Naive B cell (primary cell): ENCODE measurements at places on chromosomes 12 and 14. TPM values are rescaled to one million over a fixed set of nuclear protein-coding genes. Genes with fewer than 3 reads are reported as not detected.

Gene OTX2
- not detected for polyA plus RNA-seq

DNA sequence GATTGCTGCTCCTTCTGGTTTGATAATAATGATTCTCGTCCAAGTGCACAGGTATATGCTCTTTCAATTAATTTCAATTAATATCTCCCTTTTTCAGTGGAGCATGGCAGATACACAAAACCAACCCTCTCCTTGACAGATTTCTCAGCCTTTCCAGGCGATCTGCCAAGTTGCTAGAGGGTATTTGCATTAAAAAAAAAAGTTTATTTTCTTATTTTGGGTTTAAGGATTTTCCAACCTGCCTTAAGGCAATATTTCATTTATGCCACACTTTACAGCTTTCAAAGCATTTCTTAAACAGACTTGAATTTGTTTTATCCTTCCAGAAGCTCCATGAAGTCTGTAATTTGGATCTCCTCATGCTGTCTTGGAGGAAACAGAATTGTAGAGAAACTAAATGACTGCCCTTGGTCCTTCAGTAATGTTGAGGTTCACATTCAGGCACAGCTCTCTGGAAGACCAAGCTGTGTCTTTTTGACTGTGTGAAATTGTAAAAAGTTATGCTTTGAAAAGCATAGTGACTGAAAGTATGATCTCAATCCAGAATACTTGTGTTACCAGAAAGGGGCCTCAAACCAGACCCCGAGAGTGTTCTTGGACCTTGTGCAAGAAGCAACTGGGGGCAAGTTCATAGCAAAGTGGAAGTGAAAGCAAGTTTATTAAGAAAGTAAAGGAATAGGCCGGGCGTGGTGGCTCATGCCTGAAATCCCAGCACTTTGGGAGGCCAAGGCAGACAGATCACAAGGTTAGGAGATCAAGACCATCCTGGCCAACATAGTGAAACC, 2.3 kb downstream of the DGLUCY start:
- peak overlapping the region; percentile 78 for H3K4me3 ChIP-seq
- DNase-seq: no peak
- peaks cover 14% of the 10 kb centered on the region for H3K36me3 ChIP-seq
- peaks cover 51% of the 10 kb centered on the region for H3K4me1 ChIP-seq
- H3K27me3 ChIP-seq: no peaks in the 10 kb centered on the region
- H3K27ac ChIP-seq: peak overlapping the region; percentile 64

DNA sequence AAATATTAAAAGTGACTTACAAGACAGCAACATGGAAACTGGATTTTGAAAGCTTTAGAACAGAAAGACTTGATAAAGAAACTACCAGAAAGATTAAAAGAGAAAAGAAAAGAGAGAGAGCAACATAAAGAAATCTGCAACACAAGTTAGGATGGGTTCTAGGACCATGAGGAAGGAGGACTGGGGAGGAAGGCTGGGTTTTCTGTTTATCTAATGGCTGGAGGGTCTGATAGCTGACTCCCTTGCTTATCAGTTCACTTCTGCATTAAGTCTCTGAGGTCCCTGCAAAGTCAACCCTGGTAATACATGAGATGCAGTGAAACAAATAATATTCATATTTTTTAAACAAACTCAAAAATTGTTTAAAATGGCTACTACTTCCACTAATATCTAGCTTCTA, 90.1 kb downstream of the RPAP3 start:
- H3K36me3 ChIP-seq: peaks cover 47% of the 10 kb centered on the region
- no peaks in the 10 kb centered on the region for H3K4me1 ChIP-seq
- H3K27ac ChIP-seq: no peak overlapping the region
- H3K27me3 ChIP-seq: no peaks in the 10 kb centered on the region

Gene RERG
- not detected for polyA plus RNA-seq

Gene IFNG-AS1
- 13.4 TPM for polyA plus RNA-seq

DNA sequence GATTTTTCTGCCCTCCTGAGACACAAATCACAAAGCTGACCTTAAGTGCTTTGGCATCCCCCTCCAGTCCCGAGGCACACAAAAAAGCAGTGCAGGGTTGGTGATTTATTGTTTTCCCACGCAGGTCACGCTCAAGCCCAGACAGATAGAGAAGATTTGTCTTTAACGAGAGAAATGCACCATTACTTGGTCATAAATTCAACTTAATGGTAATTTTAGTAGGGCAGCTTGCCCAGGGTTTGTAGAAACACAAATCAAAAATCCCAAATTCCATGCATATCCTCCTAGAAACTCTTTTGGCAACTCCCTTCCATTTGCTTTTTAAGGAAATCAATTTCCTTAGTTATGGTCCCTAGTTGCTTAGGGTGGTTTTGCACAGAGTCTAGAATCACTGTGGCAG, 132.6 kb downstream of the IGF1 start:
- H3K4me1 ChIP-seq: no peaks in the 10 kb centered on the region
- H3K27ac ChIP-seq: no peak overlapping the region
- no peaks in the 10 kb centered on the region for H3K36me3 ChIP-seq
- H3K4me3 ChIP-seq: no peak overlapping the region

GRCh38 chr12:50732591-50732990, 31.3 kb upstream of the ATF1 start:
- H3K36me3 ChIP-seq: peaks cover 45% of the 10 kb centered on the region
- DNase-seq: no peak
- H3K27ac ChIP-seq: peak overlapping the region; percentile 32
- H3K4me1 ChIP-seq: peaks cover 6% of the 10 kb centered on the region
- H3K27me3 ChIP-seq: no peaks in the 10 kb centered on the region
- H3K4me3 ChIP-seq: no peak overlapping the region

GRCh38 chr12:91627225-91627624, 444.6 kb upstream of the DCN start:
- DNase-seq: no peak
- H3K27ac ChIP-seq: no peak overlapping the region
- H3K36me3 ChIP-seq: no peaks in the 10 kb centered on the region
- no peak overlapping the region for H3K4me3 ChIP-seq
- H3K27me3 ChIP-seq: peaks cover 13% of the 10 kb centered on the region
- no peaks in the 10 kb centered on the region for H3K4me1 ChIP-seq

- H3K4me1 ChIP-seq: peaks cover 49% of the 10 kb centered on the region
- no peaks in the 10 kb centered on the region for H3K27me3 ChIP-seq
- peaks cover 12% of the 10 kb centered on the region for H3K36me3 ChIP-seq
- DNase-seq: no peak
These were observed 105.9 kb downstream of the ETV6 start for GRCh38 chr12:11755302-11755930.
